Liver (tissue), 10 donors: ENCODE measurements at places on chromosomes 3 and 15. TPM values are rescaled to one million over a fixed set of nuclear protein-coding genes. Genes with fewer than 3 reads are reported as not detected.

The AADACL2 gene
- not detected for total RNA-seq

The CCDC33 gene
- not detected for total RNA-seq

The RAD51 gene
- 11.3 TPM for total RNA-seq

The VEPH1 gene
- total RNA-seq: 1.7 TPM

The PLCH1 gene
- 0.33 TPM for total RNA-seq

The HRH1 gene
- 1.3 TPM for total RNA-seq

The SYNPR gene
- not detected for total RNA-seq

The ZNF385D gene
- total RNA-seq: 0.50 TPM

The CNTN4 gene
- 2.8 TPM for total RNA-seq

DNA sequence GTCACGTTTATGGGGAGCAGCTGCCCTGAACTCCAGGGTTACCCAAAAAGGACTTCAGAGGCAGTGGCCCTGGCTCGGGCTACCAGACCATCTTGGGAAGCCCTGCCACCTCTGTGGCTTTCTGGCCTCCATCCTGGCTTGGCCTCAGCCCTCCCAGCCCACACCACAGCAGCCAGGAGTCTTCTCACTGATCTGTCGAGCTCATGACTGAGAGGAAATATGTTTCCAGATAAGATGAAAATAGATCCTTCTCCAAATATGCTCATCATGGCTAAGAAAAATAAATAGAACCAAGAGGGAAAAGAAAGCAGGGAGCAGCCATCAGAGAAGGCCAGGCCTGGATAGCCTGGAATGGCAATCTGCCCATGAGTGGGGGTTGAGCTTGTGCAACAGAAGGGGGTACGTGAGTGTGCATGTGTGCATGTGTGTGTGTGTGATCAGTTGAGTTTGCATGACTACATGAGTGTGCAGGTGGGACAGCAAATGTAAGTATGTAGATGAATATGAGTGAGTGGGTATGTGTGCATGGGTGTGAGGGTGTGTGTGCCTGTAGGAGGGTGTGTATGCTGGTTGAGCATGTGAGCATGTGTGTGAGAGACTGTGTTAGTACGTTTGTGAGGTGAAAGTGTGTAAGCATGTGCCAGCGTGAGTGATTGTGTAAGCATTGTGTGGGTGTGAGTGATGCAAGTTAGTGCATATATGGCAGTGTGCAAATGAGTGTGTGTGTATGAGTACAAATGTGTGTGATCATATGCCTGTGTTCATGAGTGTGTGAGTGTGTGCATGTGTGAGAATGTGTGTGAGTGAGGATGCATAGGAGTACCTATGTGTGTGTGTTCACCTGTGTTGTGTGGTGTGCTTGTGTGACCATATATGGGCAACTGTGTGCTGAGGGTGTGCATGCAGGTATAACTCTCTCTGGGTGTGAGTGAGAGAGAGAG, 9.9 kb upstream of the RFT1 start:
- no peak for DNase-seq
- peaks cover 6% of the 10 kb centered on the region for H3K4me1 ChIP-seq
- H3K27ac ChIP-seq: no peak overlapping the region
- no peak overlapping the region for H3K4me3 ChIP-seq
- no peaks in the 10 kb centered on the region for H3K27me3 ChIP-seq
- H3K36me3 ChIP-seq: no peaks in the 10 kb centered on the region

DNA sequence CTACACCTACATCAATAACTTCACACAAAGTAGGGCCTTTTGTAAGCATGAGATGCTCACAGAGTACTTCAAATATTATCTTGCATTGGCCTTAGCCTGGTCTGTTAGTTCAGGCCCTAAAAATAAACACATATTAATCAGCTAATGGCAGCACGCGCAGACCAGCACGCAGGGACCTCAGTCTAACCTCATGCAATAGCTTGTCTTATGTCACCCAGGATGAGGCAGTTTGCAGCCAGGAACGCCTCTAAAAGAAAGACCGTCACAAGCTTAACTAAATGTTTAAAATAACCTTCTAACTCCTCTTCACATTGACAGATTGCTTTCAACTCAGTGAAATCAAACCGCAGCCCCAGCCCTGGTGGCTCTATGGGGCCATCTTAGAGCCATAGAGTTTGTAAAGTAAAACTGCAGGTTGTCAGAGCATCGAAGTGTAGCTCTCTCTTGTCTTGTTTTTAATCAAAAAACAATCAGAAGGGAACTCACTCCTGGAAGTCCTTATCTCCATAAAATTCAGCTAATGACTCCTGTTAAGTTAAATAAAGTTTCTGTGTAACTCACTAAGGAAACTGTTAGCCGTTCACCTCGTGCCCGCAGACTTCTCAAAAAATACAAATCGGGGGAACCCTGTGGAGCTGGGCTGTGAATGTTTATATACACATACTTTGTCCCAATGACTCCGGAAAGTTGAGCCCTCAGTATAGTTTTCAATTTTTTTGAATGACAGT, 212.6 kb downstream of the CDIN1 start:
- no peak overlapping the region for H3K27ac ChIP-seq
- DNase-seq: no peak
- no peaks in the 10 kb centered on the region for H3K36me3 ChIP-seq
- H3K4me1 ChIP-seq: no peaks in the 10 kb centered on the region

DNA sequence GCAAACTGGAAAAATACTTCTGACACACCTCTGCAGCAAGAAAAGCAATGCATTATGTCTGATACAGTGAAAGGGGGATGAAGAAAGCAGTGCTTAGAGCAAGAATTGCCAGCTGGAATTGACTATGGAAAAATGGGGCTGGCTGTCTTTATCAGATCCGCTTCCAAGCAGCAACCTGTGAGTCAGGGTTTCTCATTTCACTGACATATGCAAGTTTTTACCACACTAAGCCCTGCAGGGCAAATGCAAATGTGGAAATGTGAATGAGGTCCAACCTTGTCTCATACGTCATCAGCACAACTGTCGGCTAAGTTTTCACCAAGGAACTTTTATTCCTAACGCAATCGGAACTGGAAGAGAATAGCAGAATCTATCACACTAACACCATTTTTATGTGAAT, 172.5 kb upstream of the GADL1 start:
- DNase-seq: no peak
- no peaks in the 10 kb centered on the region for H3K36me3 ChIP-seq
- no peak overlapping the region for H3K4me3 ChIP-seq
- no peak overlapping the region for H3K27ac ChIP-seq

DNA sequence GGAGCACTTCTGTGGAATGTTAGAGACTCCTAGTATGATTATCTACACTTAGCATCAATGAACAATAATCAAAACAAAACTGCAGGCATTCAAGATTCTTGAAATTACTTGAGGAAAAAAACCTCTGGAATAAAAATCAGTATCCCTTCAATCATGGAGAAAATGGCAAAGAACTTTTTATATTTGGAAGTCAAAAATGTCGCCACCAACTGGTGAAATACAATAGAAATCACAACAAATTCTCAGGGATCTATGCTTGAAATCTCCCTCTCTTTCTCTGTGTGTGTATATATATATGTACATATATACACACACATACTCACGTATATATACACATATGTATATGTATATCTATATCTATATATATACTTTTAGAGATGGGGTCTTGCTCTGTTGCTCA, 378.9 kb upstream of the ALCAM start:
- no peaks in the 10 kb centered on the region for H3K27me3 ChIP-seq
- no peak overlapping the region for H3K27ac ChIP-seq
- no peak overlapping the region for H3K4me3 ChIP-seq
- H3K4me1 ChIP-seq: no peaks in the 10 kb centered on the region

GRCh38 chr3:190366133-190366532, 21.8 kb upstream of the CLDN16 start:
- no peaks in the 10 kb centered on the region for H3K36me3 ChIP-seq
- H3K4me3 ChIP-seq: no peak overlapping the region
- DNase-seq: no peak
- H3K27ac ChIP-seq: no peak overlapping the region

- H3K27ac ChIP-seq: peak overlapping the region; percentile 98
- H3K4me1 ChIP-seq: peaks cover 10% of the 10 kb centered on the region
- peak overlapping the region; percentile 66 for H3K4me3 ChIP-seq
- DNase-seq: no peak
- H3K27me3 ChIP-seq: no peaks in the 10 kb centered on the region
These were observed 2.3 kb downstream of the FBXL22 start for GRCh38 chr15:63599401-63600000.

GRCh38 chr3:10374311-10374710, 53.4 kb upstream of the SEC13 start:
- no peak for DNase-seq
- H3K27ac ChIP-seq: no peak overlapping the region
- H3K4me3 ChIP-seq: no peak overlapping the region
- H3K27me3 ChIP-seq: no peaks in the 10 kb centered on the region
- peaks cover 2% of the 10 kb centered on the region for H3K36me3 ChIP-seq

GRCh38 chr3:34020726-34021680, 222.6 kb downstream of the PDCD6IP start:
- no peaks in the 10 kb centered on the region for H3K27me3 ChIP-seq
- DNase-seq: no peak
- H3K36me3 ChIP-seq: no peaks in the 10 kb centered on the region
- no peak overlapping the region for H3K4me3 ChIP-seq

DNA sequence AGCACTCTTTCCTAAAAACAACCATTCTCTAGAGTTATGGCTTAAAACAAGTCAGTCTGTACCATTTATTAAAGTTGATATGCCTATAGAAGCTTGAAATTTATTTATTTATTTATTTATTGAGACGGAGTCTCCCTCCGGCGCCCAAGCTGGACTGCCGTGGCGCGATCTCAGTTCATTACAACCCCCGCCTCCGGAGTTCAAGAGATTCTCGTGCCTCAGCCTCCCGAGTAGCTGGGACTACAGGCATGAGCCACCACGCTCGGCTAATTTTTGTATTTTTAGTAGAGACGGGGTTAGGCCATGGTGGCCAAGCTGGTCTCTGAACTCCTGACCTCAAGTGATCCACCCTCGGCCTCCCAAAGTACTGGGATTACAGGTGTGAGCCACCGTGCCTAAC, 1.5 kb upstream of the TTC14 start:
- H3K27ac ChIP-seq: no peak overlapping the region
- no peaks in the 10 kb centered on the region for H3K27me3 ChIP-seq
- DNase-seq: no peak

DNA sequence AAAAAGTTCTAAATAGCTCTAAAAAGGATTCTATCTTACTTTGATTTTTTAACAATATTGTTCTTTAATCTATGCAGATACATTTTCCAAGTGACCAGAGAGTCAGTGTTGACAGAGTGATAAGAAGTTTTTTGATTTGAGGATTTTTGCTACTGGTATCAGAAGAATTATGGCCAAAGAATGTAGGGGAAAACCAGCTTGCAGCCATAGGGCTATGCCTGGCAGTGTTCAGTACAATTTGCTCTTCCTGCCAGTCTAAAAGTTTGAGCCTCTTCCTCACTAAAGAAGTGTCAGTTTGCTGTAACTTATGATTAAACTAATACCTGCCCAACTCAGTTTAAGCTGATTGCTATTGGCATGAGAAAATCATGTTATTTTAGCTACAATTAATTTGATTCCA, 35.3 kb upstream of the FSIP1 start:
- H3K4me3 ChIP-seq: no peak overlapping the region
- no peaks in the 10 kb centered on the region for H3K27me3 ChIP-seq
- DNase-seq: no peak
- no peaks in the 10 kb centered on the region for H3K36me3 ChIP-seq
- H3K4me1 ChIP-seq: no peaks in the 10 kb centered on the region
- no peak overlapping the region for H3K27ac ChIP-seq

GRCh38 chr3:18111796-18112232, 313.3 kb downstream of the SATB1 start:
- DNase-seq: no peak
- H3K4me3 ChIP-seq: no peak overlapping the region
- no peaks in the 10 kb centered on the region for H3K4me1 ChIP-seq
- no peak overlapping the region for H3K27ac ChIP-seq
- no peaks in the 10 kb centered on the region for H3K36me3 ChIP-seq

DNA sequence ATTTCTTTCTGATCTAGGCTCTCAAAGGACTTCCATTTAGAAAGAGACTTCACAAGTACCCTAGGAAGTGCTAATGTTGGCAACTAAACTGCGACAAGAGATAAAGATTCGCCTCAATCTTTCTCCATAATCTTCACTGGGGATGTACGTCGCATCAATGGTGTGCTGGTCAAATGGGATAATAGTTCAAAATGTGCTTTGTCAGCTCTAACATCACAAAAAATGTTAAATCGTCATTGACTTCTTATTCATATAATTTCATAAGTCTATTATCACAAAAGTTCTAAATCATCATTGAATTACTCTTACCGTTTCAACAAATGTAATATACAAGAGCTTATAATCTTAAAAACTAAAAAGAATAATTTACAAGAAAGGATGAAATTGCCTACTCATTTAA, 727.7 kb downstream of the ROBO1 start:
- no peaks in the 10 kb centered on the region for H3K27me3 ChIP-seq
- no peak overlapping the region for H3K27ac ChIP-seq
- no peaks in the 10 kb centered on the region for H3K36me3 ChIP-seq
- H3K4me1 ChIP-seq: no peaks in the 10 kb centered on the region

GRCh38 chr3:149162007-149162406, 32.6 kb downstream of the HPS3 start:
- no peak overlapping the region for H3K4me3 ChIP-seq
- DNase-seq: no peak
- H3K27me3 ChIP-seq: no peaks in the 10 kb centered on the region
- peaks cover 6% of the 10 kb centered on the region for H3K36me3 ChIP-seq
- H3K27ac ChIP-seq: no peak overlapping the region

GRCh38 chr3:156109989-156110388, 10.4 kb upstream of the KCNAB1 start:
- no peaks in the 10 kb centered on the region for H3K4me1 ChIP-seq
- no peak overlapping the region for H3K4me3 ChIP-seq
- H3K27ac ChIP-seq: no peak overlapping the region
- no peaks in the 10 kb centered on the region for H3K36me3 ChIP-seq
- H3K27me3 ChIP-seq: no peaks in the 10 kb centered on the region

DNA sequence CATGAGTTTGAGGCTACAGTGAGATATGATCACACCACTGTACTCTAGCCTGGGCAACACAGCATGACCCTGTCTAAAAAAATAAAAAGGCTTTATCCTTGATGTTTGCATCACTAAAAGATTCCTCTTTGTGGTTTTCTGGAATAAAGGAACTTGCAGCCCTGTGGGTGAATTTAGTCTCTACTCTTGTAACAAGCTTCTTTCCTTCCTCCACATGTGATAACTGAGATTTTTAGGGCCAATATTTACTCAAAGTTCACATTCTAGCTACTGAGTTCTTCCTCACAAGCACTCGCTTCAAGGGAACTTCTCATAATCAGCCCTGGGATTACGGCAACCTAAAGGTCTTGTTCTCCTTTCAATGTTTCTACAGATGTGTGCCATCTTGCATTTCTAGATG, 24.6 kb downstream of the COMMD2 start:
- DNase-seq: no peak
- H3K27ac ChIP-seq: no peak overlapping the region
- no peaks in the 10 kb centered on the region for H3K27me3 ChIP-seq
- no peak overlapping the region for H3K4me3 ChIP-seq
- no peaks in the 10 kb centered on the region for H3K36me3 ChIP-seq

DNA sequence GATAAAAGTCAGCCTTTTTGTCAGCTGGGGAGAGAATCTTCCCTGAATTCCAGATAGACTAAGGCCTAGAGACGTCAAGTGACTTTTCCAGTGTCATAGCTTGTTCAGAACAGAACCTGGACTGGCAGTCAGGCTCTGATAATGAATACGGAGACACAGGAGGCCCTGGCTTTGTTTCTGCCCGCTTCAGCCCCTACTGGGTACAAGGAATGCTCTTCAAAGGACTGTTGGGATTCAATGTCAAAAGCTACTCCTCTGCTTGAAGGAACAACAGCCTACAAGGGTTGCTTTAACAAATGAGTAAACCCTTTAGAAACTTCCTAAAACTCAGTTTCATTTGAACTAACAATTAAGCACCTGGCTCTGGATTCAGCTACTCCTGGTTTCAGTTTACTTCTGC, 412.3 kb downstream of the OXSM start:
- H3K27me3 ChIP-seq: no peaks in the 10 kb centered on the region
- H3K4me3 ChIP-seq: no peak overlapping the region
- no peak overlapping the region for H3K27ac ChIP-seq
- no peaks in the 10 kb centered on the region for H3K36me3 ChIP-seq

- H3K27ac ChIP-seq: no peak overlapping the region
- H3K27me3 ChIP-seq: no peaks in the 10 kb centered on the region
These were observed 281.8 kb upstream of the TGFBR2 start for GRCh38 chr3:30324587-30324986.
